Stimulated activated memory B cell treated with anti-CD40 and anti-IgM and Interleukin-4, amounts not matched to agents 10 μg/mL and 1 μg/mL and 100 μg/mL, for 72 hours (primary cell): ENCODE measurements at places on chromosomes 5 and 9.

DNA sequence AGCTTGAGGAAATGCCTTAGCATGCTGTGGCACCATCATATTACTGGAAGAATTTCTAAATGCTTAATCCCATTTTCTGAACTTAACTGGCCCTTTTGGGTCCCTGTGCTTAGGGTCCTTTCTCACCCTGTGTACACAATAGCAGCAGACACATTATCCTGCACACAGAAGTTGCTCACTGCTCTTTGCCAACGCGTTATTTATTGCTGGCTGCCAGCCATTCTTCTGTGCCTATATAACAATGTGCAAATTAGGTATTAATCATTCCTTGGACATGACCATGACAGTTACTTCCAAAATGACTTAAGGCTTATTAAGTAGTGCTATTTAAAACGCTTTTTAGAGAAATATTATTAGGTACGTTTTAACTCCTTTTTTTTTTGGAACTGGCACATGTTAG, 134.7 kb downstream of the FBN2 start:
- no peak for ATAC-seq

- no peak for ATAC-seq
These were observed 107.2 kb upstream of the ZNF462 start for GRCh38 chr9:106755736-106756135.

DNA sequence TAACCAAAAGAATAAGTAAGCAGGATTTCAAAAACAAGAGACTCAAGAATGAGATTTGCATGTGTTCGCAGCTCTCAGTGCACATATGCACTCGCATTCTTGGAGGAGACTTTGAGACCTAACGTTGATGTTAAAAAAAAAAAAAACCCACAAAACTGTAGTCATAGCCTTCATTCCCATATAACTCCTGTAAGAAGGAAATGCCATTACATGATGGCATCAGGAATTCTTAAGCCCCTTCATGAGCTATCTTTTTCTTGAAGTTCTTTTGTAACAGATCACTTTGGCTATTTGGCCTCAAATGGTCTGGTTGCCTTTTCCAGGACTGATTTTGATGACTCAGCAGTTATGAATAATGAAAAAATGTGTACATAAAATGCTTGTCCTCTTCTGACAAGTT, 113.8 kb downstream of the ALDH1A1 start:
- no peak for ATAC-seq

DNA sequence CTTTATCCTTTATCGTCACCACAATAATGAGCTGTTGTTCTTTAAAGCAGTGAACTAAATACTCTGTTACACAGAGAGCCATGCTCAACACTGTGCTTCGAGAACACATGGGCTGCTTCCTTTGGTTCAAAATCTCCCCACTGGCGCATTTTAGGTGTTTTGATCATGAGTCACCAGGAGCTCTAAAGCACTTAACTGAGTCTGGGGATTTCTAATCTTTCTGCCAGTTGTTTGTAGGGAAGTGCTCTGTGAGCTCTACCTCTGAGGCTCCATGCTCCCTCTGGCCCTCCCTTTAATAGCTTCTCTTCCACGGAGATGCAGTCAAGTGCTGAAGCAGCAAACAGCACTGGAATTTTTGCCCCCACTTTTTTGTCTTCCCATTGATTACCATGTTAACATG, 17.0 kb downstream of the ERAP2 start:
- no peak for ATAC-seq

DNA sequence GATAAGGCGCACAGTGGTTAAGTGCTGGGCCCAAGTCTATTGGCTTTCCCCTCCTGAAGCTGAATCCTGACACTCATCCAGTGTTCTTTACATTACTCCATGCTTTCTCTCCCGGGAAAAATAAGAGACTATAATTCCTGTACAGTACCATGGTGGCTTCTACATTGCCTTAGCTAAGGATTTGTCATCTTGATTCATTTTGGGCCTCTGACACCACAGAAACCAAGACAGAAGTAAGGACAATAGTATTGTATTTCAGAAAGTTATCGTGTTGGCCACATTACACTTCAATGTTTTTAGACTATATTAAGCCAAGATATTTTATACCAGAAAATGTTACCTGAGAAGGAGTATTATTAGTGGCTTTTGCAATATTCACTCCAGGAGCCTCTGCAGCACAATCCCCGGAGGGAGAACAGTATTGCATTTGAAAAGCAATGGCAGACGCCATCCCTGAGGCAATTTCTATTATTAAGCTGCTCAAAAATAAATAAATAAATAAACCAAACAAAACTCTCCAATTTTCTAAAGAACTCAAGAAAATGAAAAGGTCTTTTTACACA, 267.9 kb downstream of the ENC1 start:
- ATAC-seq, result no peak

DNA sequence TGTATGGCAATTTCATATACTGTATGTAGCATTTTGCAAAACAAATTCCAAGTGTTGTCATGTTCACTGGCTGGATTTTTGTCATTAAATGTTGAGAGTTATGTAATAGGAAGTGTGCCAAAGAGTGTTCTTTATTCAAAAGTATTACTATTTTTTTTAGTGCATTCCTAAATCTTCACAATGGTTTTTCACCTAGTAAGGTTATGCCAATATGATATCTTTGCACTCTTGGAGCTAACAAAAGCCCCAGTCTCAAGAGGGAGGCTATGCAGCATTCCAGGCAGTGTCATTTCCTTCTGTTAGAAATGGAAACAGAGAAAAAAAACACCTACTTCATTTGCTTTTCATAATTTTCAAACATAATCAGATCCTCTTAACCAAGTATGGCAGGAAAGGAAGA, 5.1 kb upstream of the SSBP2 start:
- no peak for ATAC-seq

- ATAC-seq, result no peak
These were observed 77.3 kb downstream of the SEMA4D start for GRCh38 chr9:89420397-89421178.

- ATAC-seq, result no peak
These were observed 122.4 kb upstream of the GAS1 start for GRCh38 chr9:87069690-87070089.

GRCh38 chr9:34500623-34501267, 22.0 kb downstream of the ENHO start:
- ATAC-seq, result peak; percentile 76

DNA sequence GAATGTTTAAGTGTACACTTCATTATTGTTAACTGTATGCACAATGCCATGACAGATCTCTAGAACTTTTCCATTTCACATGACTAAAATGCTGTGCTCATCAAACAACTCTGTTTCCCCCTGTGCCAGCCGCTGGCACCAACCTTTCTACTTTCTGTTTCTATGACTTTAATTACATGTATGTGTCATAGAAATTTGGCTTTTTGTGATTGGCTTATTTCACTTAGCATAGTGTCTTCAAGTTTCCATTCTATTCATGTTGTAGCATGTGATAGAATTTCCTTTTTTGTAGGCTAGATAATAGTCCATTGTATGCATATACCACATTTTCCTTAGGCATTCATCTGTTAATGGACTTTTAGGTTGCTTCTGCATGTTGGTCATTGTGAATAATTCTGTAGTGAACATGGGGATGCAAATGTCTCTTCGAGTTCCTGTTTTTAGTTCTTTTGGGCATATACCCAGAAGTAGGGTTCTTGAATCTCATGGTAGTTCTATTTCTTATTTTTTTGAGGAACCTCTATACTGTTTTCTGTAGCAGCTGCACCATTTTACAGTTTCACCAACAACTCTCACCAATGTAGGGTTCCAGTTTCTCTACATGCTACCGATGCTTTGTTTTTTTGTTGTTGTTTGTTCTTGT, 184.4 kb upstream of the DMRT1 start:
- peak; percentile 70 for ATAC-seq

DNA sequence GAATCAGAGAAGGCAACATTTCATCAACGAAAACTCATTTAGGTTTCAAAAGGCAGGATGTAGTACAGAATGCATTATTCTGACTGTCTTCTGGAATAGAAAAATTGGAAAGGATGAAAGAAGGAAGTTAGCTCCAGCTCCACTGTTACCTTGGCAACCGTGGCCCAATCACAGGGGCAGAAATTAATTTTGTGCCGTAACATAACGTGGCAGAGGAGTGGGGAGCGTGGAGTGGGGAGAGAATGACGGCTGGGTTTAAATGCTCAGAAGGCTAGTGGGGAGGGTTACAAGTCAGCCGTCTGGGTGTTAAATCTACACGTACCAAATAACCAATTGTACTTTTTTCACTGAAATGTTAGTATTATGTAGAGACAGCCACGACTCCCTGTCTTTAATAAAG, 32.3 kb upstream of the EQTN start:
- no peak for ATAC-seq

GRCh38 chr5:52684051-52684450, 103.7 kb upstream of the ITGA1 start:
- ATAC-seq, result no peak

GRCh38 chr5:137248527-137248926, 250.6 kb downstream of the SPOCK1 start:
- ATAC-seq, result no peak

DNA sequence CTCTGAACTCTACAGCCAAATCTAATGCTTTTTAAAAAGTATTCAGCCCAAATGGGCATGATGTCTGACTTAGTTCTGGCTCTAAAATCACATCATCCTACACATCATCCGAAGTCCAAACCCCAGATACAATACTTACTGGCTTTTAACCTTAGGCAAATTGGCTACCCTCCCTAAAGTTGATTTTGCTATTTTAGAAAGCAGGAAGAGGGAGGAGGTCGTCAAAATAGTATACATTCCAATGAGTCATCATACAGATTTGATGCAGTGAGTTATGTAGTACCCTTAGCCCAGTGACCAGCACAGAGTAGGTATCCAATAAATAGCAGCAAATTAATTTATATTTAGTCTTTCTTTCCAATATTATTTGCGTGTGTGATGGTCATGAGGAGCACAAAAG, 582.0 kb upstream of the TUSC1 start:
- ATAC-seq, result no peak

DNA sequence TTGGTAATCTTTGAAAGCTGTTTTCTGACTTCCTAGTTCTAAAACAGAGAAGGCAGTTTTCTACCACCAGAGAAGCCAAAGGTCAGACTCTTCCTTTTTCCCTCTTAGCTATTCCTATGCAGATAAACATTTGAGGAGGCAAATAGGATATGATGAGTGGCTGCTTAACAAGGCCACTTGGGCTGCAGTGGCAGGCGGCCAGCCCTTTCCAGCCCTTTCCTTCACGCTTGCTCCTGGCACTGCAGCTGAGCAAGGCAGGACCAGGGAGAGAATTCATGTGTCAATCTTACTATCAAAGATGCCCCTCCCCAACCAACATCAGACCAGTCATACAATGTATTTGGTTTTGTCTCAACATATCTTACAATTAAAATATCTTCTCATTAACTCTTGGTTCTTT, 36.8 kb upstream of the RNF38 start:
- ATAC-seq, result no peak

GRCh38 chr9:121226175-121226574, 24.5 kb upstream of the RAB14 start:
- no peak for ATAC-seq

- no peak for ATAC-seq
These were observed 2.3 kb downstream of the MEGF9 start for GRCh38 chr9:120711841-120712538.

- no peak for ATAC-seq
These were observed 351 bp downstream of the TRIO start for GRCh38 chr5:14143546-14143840.

GRCh38 chr9:134504106-134504385, 137.6 kb upstream of the COL5A1 start:
- ATAC-seq, result no peak

- ATAC-seq, result no peak
These were observed 3.0 kb downstream of the BASP1 start for GRCh38 chr5:17220469-17220868.

GRCh38 chr9:123376218-123377071, 20.4 kb downstream of the CRB2 start:
- no peak for ATAC-seq

- no peak for ATAC-seq
These were observed 1243.4 kb downstream of the MAT2B start for GRCh38 chr5:164748861-164749260.

DNA sequence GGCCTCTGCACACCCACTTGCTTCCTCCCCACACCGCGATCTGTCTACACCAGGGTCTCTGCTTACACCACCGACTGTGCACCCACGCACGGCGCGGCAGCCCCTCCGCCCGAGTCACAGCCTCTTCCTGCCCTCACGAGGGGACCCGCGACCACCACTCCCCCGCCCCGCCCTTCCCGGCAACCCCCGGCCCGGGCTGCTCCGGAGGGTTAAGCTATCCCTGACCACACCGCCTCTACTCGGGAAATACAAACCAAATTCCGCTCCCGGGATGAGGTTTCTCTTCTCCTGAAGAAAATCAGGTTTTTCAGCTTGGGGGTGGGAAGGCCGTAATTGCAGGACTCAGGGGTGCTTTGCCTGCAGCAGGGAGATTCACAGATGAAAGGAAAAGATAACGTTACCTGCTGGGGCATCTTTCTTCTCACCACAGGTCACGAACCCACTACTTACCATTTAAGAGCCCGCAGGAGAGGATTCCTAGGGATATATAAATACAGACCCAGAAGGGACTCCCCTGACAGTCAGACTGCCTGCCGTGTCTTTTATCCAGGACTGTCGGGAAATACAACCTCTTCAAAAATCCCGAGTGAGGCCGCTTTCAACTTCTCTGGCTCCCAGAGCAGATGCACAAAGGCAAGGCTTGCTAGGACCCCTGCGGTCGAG, 63.5 kb downstream of the ROR2 start:
- ATAC-seq, result peak; percentile 48

DNA sequence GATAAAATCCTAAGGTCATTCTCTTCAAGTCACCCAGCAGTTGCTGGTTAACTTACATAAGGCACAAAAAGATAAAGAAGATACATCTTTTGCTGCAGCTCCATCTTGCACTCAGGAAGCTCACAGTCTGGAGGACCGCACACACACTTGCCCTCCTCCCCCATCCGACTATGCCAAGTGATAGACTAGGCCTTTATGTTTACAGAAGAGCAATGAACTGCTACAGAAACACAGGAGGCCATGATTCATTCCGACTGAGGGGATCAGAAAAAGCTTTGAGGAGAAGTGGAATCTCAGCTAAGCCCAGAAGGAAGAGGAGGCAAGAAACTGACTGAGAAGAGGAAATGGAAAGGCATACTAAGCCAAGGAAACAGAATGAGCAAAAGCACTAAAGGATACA, 17.4 kb downstream of the NRG2 start:
- ATAC-seq, result no peak

DNA sequence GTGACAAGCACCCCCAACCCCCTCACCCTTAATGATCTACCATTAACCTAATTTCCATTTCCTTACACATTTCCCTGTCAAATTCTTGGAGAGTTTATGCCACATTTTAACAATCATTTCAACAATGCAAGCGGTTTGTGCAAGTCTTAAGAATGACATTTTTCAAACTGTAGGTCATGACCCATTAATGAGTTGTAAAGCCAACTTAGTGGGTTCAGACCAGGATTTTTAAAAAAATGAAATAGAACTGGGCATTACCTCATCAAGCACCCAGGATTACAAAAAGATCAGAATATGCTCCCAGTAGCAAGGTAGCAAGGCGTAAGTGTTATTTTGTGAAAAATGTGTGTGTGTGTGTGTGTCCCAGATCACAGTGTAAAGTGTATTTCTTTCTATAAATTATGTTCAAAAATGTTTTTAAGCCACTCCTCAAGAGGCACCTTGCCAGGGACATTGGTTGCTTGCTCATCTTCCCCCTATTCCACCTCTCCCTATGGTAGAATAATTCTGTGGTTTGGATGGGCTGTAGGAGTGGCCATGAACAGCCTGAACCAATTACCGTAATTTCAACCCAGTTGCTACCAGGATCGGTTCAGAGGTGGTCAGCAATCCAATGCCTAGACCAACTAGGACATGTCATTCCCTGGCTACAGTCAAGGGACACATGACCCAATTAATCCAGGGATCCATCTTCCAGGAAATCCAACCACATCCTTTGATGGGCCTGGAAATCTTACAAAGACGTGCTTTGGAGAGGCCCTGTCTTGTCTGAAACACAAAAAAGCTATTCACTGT, 14.4 kb upstream of the TGFBR1 start:
- ATAC-seq, result no peak
